ENCODE measurements at places on chromosomes 5 and 9. TPM values are rescaled to one million over a fixed set of nuclear protein-coding genes. Genes with fewer than 3 reads are reported as not detected.

- ATAC-seq: no peak
Observed at GRCh38 chr9:78297672-78297961, 692 bp downstream of the PSAT1 start.

CKS2 gene
- total RNA-seq: 46.5 TPM

DNA sequence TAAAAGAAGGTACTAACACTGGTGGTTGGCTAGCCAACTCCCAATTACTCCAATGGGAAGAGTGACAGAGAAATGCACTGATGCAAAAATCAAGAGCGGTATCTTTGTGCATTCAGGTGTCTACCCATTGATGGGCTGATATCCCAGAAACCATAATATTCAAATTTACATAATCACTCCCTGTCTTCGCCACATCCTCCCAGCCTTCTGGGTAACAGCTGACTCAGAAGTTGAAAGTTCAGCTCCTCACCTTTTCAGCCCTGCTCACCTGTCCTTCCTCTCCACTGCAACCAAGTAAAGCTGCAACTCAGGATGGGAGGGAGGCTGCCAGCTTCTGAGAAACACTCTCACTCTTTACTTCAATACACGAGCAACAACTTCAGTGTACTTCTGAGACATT lies 6.9 kb downstream of the SUSD1 start:
- ATAC-seq: peak; percentile 7

TAF11L13 gene
- total RNA-seq: not detected

ENHO gene
- total RNA-seq: 0.24 TPM

GRCh38 chr5:168334695-168335094 lies 43.2 kb downstream of the WWC1 start:
- no peak for ATAC-seq

- no peak for ATAC-seq
Observed at GRCh38 chr9:36632892-36633291, 60.2 kb downstream of the MELK start.

- ATAC-seq: no peak
Observed at GRCh38 chr5:142119051-142119625, 10.6 kb downstream of the NDFIP1 start.

DNA sequence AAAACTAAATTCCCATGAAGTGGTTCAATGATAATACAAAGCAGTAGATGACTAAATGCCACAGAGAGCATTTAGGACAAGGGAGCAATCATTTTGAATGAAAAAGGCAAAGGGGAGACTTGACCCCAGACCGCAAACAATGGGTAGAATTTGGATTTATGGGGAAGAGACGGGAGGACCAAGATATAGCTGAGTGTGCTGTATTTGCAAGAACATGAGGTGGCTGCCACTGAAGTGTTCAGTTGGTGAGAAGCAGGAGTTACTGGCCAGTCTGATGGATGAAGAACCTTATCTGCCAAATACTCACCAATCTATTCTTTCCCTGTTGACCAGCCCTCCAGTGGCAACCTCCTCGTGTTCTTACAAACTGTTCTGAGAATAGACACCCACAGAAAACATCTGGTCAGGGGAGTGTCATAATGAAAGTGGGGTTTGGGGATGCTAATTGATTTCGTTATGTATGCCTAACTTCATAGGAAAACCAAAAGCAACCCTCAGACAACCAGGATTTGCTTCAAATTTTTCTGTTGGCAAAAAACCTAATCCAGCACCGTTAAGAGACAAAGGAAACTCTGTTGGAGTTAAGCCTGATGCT lies 19.8 kb downstream of the TDRD7 start:
- ATAC-seq: no peak

GRCh38 chr9:128192601-128193371 lies 1.4 kb upstream of the CIZ1 start:
- peak; percentile 90 for ATAC-seq

DNA sequence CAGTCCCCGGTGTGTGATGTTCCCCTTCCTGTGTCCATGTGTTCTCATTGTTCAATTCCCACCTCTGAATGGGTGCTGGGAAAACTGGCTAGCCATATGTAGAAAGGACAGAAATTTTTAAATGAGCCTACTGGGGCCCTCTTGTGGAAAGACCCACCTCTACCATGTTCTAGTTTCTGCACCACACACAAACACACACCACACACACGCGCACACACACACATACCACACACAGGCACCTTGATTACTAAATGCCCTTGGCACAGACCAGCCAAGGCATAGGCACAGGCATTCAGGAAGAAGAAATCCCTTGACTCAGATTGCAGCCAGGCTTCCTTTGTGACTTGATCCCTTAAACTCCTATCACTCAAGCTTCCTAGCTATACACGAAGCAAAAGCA lies 60.5 kb downstream of the SIL1 start:
- peak; percentile 68 for ATAC-seq

- no peak for ATAC-seq
Observed at GRCh38 chr9:127658428-127658827, 46.4 kb downstream of the STXBP1 start.

DNA sequence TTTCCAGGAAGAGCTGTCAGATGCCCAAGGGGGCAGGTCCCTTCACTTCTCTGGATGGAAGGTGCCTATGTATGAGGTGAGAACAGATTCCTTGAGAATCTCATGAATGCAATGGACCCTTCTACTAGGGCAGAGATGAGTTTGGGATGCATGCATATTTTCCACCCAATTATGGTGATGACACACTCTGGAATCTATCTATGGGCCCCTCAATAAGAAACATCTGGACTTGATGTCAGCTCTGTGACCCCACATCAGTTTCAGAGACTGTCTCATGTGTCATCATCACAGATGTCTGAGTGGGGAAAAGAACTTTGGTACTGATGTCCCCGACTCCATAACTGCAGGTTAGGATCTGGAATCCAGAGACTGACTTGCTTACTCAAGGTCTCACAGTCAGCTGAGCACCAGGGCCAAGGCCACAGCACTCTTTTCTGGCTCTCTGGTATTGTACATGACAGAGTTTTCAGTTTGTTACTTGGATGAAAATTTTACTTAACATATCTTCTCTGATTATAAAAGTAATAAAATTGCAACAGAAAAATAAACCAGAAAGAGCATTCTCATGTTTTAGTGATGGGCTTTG lies 177.0 kb downstream of the DCP2 start:
- ATAC-seq: no peak

GRCh38 chr9:75545287-75545686 lies 345.2 kb upstream of the PCSK5 start:
- ATAC-seq: no peak

FKTN gene
- total RNA-seq: 12.3 TPM

GRCh38 chr5:148904440-148904839 lies 78.0 kb downstream of the ADRB2 start:
- no peak for ATAC-seq

- no peak for ATAC-seq
Observed at GRCh38 chr5:138706655-138707480, 46.4 kb upstream of the CTNNA1 start.

DNA sequence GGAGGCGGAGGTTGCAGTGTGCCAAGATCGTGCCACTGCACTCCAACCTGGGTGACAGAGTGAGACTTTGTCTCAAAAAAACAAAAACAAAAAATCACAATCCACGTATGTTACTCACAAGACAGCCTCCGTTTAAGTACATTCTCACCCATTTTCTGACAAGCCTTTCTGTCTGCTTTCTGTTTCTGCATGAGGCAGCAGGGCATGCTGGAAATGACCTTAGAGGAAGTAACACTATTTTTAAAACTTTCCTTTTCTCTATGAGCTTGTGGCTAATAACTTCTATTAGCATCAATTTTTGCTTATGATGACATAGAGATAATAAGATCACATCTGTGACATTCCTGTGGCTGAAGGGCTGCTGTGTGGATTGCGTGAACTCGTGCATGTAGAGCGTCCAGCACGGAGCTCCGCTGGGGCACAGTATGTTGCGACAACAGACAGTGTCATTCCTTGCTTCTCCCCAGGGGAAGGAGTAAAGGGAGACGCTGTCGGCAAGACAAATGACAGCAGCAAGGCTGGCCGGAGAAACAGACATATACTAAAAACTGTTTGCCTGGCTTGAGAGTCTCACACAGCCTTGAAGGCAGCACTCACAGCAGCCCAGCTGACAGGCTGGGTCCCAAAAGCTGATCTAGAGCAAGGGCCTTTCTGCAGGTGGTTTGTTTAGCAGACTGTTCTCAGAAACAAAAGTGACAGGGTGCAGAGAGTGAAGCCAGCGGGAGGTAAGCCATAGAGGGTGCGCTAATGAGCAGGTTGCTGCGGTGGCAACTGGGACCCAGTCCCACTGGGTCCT lies 1.6 kb downstream of the BTNL3 start:
- ATAC-seq: no peak

EIF4E1B gene
- total RNA-seq: not detected

DNA sequence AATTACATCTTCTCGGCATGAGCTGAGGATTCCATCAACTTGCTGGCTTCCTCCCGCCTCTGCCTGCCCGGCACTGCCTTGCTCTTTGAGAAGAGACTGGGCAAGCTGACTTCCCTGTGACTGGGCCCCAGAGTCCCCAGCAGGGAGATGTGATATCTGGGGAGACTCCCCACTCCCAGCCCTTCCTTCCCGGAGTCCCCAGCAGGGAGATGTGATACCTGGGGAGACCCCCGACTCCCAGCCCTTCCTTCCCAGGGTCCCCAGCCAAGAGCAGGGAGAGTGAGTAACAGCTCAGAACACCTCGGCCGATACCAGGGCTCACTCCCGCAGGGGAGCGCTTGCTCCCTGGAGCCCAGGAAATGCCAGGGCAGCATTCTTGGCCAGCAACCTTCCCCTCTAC lies 90.1 kb upstream of the NEURL1B start:
- no peak for ATAC-seq

DNA sequence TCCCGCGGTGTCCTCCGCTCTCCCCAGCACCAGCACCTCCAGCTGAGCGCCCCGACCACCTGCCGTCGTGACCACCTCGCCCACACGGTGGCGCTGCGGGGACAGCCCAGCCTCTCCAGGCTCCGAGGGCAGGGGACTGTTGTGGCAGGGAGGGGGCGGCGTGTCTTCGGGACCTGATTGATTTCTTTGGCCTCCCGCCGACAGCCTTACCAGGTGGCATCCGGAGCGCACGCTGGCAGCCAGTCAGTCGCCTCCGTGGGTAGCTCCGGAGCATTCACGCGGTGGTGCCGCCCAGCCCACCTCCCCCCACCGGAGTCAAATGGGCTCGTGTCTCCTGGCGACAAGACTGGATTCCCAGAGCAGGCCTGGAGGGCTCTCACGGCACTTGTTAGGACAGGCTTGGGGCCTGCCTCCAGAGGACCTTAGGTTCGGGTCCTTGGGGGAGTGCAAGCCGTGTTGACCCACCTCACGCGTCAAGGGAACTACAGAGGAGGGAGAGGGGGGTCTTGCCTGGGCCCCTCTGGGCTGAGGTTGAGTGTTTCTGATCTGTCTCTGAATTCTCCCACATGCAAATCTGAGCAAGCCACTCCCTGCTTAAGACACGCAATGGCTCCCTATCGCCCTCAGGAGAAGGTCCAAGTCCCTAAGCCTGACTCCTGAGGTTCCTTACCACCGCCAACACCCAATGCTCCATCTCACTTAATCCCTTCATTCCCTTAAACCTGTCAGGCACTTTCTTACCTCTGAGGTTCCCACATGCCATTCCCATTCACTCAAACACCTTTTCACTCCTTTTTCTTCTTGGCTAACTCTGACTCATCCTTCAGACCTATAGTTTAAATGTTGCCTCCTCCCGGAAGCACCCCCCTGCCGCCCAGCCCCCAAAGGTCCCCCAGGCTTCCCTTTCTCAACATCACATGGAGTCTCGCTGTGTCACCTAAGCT lies 51.2 kb upstream of the GGTA1 start:
- peak; percentile 76 for ATAC-seq

- no peak for ATAC-seq
Observed at GRCh38 chr5:66979738-66980137, 216.9 kb downstream of the CD180 start.

HARS2 gene
- total RNA-seq: 14.0 TPM

DNA sequence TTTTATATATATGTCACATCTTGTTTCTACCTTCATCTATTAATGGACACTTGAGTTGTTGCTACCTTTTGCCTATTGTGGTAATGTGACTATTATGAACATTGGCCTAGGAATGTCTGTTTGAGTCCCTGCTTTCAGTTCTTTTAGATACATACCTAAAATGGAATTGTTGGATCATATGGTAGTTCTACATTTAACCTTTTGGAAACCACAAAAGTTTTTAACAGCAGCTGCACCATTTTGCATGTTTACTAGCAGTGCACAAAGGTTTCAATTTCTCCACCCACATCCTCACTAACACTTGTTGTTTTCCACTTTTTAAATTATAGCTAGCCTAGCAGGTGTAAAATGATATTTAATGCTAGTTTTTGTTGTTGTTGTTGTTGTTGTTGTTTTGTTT lies 88.4 kb downstream of the GALNT10 start:
- ATAC-seq: no peak

DNA sequence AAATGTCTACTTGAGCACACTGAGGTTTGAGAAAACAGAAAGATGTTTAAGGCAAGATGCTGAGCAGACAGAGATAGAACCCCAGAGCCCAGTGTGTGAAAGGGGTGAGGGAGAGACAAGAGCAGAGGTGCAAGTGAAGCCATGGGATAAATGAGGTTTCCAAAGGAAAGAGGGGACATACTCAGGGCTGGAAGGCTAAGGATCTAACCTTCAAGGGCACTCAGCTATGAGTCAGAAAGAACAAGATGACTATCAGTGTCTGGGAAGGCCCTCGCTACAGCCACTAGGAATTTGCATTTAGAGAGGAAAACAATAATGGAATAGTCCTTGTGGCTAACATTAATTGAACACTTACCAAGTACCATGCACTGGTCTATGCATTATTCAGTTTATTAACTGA lies 113.7 kb downstream of the HTR4 start:
- no peak for ATAC-seq

- ATAC-seq: no peak
Observed at GRCh38 chr5:79030663-79031484, 38.6 kb downstream of the DMGDH start.

DNA sequence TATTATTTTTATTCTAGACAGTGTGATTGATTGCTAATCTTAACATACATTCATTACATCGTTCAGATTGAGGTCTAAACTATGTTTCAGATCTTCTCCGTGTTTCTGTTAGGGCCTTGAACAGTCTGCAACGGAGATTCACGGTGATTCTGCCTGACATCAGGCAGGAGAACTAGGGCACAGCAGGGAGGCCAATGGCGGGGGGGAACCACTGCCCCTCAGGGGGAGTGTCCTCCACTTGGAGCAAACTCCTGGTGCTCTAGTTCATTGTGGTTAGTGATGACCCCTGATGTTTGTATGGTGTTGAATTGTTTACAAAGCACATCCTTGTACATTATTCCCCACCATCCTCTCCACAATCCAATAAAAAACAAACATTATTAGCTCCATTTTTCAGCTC lies 173.5 kb downstream of the ZNF608 start:
- no peak for ATAC-seq

SLC6A7 gene
- total RNA-seq: not detected

DNA sequence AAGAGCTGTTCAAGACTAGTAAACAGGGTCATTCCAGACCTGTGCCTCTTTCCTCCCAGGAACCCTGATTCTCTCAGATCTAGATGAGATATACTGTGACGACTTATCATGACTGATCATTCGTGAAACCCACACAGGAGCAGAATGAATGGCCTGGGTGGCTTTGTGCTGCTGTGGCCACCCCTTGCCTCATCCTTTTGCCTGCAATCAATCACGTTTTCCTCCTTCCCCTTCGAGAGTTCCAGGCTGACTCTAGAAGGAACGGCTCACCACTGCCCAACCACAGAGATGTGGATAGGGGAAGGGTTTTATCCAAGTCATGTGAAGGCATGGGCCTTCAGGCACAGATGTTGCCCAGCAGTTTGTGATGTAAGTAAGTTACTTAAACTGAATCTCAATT lies 5.8 kb downstream of the ANXA6 start:
- ATAC-seq: no peak
